Right ventricle myocardium superior (tissue), 1 donor: ENCODE measurements at places on chromosomes 2 and 18. TPM values are rescaled to one million over a fixed set of nuclear protein-coding genes. Genes with fewer than 3 reads are reported as not detected.

Gene RAPGEF4
- total RNA-seq = 7.2 TPM

Gene TOGARAM2
- total RNA-seq = 42.8 TPM

Gene SYT4
- total RNA-seq = not detected

Gene KANSL1L
- 15.8 TPM for total RNA-seq

Gene STAT4
- 0.70 TPM for total RNA-seq

Gene TSGA10
- total RNA-seq = 3.4 TPM

Gene ALPP
- total RNA-seq = not detected

Gene LRRTM4
- 0.70 TPM for total RNA-seq

Gene ABCB11
- 0.13 TPM for total RNA-seq

Gene ANXA4
- 22.5 TPM for total RNA-seq

Gene TMEM87B
- 6.0 TPM for total RNA-seq

Gene RAX
- not detected for total RNA-seq

Gene FBXO36
- total RNA-seq = 0.65 TPM

Gene GPR45
- not detected for total RNA-seq

Gene PTPN4
- 37.6 TPM for total RNA-seq

Gene HOXD4
- total RNA-seq = not detected

Gene TLX2
- not detected for total RNA-seq

Gene CLHC1
- total RNA-seq = 5.6 TPM

Gene ACP1
- total RNA-seq = 68.1 TPM

Gene GAD1
- not detected for total RNA-seq

Gene VWC2L
- total RNA-seq = not detected

Gene TMEFF2
- 0.19 TPM for total RNA-seq

Gene REG1B
- not detected for total RNA-seq

Gene RAB6C
- 0.22 TPM for total RNA-seq

Gene ZEB2
- 81.0 TPM for total RNA-seq

Gene NCKAP5
- 7.9 TPM for total RNA-seq

Gene TNFAIP6
- 2.8 TPM for total RNA-seq

Gene SCYGR4
- not detected for total RNA-seq

Gene PSMA8
- total RNA-seq = 0.48 TPM

Gene SPR
- 53.9 TPM for total RNA-seq

Gene NAT8
- total RNA-seq = not detected

Gene ABHD1
- 4.0 TPM for total RNA-seq

Gene FLACC1
- 8.3 TPM for total RNA-seq

Gene IL37
- total RNA-seq = not detected

Gene DOCK10
- total RNA-seq = 2.2 TPM

Gene C2orf66
- total RNA-seq = not detected

Gene ORC4
- total RNA-seq = 49.8 TPM
